NCI-H524 (cell line): ENCODE measurements at places on chromosomes 3 and 15.

DNA sequence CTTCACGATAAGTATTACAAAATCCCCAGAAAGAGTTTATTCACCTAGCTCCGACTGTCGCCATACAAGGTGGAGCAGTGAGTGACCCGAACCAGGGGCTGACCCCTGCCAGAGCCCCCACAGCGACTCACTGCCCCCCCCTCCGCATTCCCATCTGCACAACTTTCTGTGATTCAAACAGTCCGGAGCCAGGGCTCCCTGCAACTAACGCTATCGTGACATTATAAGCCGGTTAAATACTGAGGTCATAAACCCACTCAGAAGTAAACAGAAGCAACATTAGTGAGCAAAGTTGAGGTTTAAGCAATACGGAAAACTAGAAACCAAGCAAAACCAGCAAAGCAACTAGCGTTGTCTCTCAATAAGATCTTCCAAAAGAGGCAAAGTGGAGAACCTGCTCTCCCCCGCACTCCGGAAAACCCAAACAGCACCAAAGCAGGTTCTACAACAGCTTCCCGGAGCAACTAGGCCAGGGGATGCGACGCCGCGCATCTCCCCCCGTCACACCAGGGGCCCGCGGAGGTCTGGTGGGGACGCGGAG, 642 bp downstream of the SCAP start:
- DNase-seq, result no peak

- no peak for DNase-seq
Observed at GRCh38 chr15:40235201-40235885, 3.5 kb upstream of the PAK6 start.

DNA sequence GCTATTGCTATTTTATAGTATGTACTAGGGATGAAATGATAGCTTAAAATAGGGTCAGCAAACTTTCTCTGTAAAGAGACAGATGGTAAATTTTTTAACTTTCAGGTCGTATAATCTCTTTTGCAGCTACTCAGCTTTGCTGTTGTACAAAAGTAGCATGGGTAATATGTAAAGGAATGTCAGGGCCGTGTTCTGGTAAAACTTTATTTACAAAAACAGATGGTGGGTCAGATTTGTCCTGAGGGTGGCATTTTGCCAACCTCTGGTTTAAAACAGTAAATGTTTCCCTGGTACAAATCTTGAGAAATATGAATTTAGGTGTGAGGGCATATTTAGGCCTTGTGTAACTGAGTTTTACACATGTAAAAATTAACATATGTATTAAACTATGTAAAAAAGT, 18.6 kb downstream of the NMD3 start:
- DNase-seq, result no peak

- no peak for DNase-seq
Observed at GRCh38 chr3:30199855-30200254, 406.5 kb upstream of the TGFBR2 start.

DNA sequence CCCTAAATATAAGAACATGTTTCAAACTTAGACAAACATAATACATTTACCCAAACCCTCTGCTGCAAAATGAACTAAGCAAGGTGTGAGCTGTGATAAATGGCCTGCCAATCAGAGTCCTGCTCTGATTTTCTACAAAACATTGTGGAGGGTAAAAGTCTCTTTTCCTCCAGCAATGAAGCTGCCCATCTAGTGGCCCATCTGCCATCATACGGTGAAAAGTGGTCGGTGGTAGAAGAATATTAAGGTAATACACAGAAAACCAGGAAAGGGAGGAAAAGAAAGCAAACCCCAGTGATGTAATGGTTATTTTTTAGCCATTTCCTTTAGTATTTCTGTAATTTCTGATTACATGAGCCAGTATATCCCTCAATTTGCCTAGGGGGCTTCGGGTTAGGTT, 838.1 kb downstream of the TBL1XR1 start:
- no peak for DNase-seq

- no peak for DNase-seq
Observed at GRCh38 chr3:179292450-179292849, 30.4 kb upstream of the ZNF639 start.

- DNase-seq, result no peak
Observed at GRCh38 chr3:46500656-46501635, 3.2 kb downstream of the RTP3 start.

GRCh38 chr3:13018561-13019242, 54.5 kb downstream of the IQSEC1 start:
- DNase-seq, result no peak

- DNase-seq, result no peak
Observed at GRCh38 chr3:101984356-101984755, 135.0 kb downstream of the NFKBIZ start.

- no peak for DNase-seq
Observed at GRCh38 chr15:46344115-46344724, 709.4 kb downstream of the SQOR start.

GRCh38 chr3:58350627-58351013, 17.9 kb downstream of the PXK start:
- DNase-seq, result no peak

DNA sequence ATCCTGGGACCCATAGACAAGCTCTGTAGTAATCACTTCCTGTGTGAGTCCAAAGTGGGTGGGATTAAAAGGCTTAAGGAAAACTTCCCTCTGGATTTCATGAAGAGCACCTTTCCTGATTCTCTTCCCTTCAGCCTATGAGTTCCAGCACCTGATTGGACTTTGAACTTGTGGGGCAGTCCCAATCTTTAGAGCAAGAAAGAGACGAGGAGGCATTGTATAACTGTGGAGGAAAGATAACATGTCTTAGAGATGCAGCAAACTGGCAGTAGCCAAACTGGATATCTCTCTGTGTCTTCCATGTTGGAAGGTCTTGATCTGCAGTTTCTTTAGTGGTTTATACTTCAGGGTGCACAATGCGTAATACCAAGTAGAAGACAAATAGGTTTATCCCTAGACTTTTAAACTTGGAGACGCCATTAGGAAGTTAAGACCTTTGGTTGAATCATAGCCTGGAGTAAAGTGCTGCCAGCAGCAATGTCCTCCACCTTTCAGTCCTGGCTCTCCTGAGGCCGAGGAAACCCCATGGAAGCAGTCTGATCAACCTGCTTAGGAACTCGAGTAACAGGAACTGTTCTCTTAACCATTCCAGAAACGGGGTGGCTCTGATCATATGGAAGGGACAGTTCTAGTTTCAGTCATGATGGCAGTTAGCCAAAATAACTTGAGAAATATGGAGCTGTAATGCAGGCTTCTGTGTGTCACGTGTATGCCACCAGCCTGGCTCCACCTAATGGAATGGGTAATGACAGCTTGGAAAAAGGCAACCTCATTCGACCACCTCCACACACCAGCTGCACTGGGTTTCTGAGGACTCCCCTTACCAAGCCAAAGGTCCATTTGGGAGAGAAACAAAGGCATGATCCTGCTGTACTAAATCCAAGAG, 4.7 kb downstream of the EIF1B start:
- peak; percentile 22 for DNase-seq

DNA sequence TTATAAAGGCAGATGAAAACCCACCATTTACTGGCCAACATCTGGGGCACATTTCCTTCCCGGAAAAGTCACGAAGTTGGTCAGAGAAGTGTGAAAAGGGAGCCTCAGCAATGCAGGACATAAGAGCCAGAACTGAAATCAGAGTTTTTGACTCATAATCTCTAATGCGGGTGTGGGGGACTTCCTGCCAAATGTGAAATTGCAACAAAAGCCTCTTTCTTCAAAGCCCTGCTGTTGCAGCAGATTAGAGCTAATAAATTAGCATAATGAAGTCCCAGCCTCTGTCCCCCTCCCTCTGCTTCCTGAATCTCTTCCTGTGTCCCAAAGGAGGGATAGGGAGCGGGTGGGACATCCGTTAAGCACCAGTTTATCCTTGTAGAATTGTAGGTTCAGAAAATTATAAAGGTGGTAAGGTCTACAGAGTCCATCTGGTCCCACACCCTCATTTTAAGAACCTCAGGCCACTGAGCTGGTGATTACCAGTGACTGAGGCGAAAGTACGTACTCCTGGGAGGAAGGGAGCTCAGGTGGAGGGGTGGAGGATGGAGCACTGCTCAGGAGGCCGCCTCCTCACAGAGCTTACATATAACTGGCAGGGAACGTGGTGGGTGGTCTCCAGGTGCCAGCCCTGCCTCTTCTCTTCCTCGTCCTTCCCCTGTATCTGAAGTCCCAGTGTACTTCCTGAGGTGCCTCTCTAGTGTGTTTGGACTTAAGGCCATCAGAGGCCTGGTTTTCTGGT, 35.0 kb downstream of the ST6GAL1 start:
- no peak for DNase-seq

- DNase-seq, result no peak
Observed at GRCh38 chr15:42270551-42270950, 2.5 kb upstream of the GANC start.

GRCh38 chr3:156307704-156308103, 187.3 kb downstream of the KCNAB1 start:
- DNase-seq, result no peak
